ENCODE measurements at places on chromosomes 2 and 18.

GRCh38 chr2:31275976-31276375, 42.0 kb downstream of the EHD3 start:
- DNase-seq = no peak

GRCh38 chr18:4016391-4017049, 438.6 kb downstream of the DLGAP1 start:
- DNase-seq = no peak

GRCh38 chr18:11990539-11990938, 9.2 kb downstream of the IMPA2 start:
- DNase-seq = no peak

DNA sequence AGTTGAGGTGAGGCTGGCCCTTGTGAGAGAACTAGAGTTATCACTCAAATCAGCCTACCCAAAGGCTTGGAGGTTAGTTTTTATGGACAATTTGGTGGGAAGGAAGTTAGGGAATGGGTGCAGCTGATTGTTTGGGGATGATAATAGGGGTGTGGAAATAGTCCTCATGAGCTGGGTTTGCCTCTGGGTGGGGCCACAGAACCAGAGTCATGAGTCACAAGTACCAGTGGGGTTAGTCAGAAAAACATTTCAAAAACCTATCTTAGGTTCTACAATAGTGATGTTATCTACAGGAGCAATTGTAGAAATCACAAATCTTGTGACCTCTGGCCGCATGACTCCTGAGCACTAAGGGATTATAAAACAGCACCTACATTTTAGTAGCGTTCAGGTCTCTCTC, 630.1 kb upstream of the PIK3C3 start:
- DNase-seq = no peak

- no peak for DNase-seq
Measured at GRCh38 chr2:180604077-180604476, 376.3 kb upstream of the UBE2E3 start.
